ENCODE measurements at places on chromosomes 6 and 20. TPM values are rescaled to one million over a fixed set of nuclear protein-coding genes. Genes with fewer than 3 reads are reported as not detected.

Gene KCNK5
- not detected for total RNA-seq

Gene COL21A1
- not detected for total RNA-seq

Gene IP6K3
- 6.8 TPM for total RNA-seq

Gene CLVS2
- total RNA-seq, result not detected

Measured in A172 (cell line).